ENCODE measurements at places on chromosomes 5 and 9. TPM values are rescaled to one million over a fixed set of nuclear protein-coding genes. Genes with fewer than 3 reads are reported as not detected.

The DRD1 gene
- not detected for total RNA-seq

The DPP7 gene
- total RNA-seq: 323 TPM

The WDR31 gene
- 2.6 TPM for total RNA-seq

The ZNF474 gene
- not detected for total RNA-seq

The RAB3C gene
- total RNA-seq: not detected

The IL17B gene
- total RNA-seq: not detected

The FOXD4 gene
- 0.10 TPM for total RNA-seq

Data from activated CD8-positive, alpha-beta memory T cell treated with anti-CD3 and anti-CD28 coated beads for 36 hours (primary cell).